D341Med (cell line): ENCODE measurements at places on chromosomes 2 and 18.

DNA sequence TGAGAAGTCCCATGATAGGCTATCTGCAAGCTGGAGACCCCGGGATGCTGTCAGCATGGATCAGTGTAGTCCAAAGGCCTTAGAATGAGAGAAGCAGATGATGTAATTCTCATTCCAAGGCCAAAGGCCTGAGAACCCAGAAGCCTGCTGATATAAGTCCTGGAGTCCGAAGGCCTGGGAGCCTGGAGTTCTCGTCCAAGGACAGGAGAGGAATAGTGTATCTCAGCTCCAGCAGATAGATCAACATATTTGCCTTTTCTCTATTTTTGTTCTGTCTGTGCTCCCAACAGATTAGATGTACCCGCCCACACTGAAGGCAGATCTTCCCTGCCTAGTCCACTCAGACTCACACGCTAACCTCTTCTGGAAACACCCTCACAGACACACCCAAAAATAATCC is 454.9 kb upstream of the CHAC2 start:
- no peak for DNase-seq

GRCh38 chr2:203893840-203894239 is 26.3 kb downstream of the CTLA4 start:
- DNase-seq: no peak

DNA sequence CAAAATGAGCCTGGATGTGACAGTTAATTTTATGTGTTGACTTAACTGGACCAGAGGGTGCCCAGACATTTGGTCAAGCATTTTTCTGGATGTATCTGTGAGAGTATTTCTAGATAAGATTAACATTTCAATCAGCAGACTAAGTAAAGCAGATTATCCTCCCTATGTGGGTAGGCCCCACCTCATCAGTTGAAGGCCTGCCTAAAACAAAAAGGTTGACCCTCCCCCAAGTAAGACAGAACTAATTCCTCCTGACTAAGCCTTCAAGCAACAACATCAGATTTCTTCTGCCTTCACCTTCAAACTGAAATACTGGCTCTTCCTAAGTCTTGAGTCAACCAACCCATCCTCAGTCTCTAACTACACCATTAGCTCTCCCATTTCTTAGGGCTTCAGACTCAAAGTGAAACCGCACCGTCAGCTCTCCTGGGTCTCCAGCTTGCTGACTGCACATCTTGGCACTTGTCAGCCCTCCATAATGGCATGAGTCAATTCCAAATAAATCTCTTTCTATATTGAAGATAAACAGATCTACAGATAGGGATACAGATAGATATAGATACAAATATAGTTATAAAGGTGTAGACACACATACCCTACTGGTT is 47.9 kb downstream of the MEMO1 start:
- DNase-seq: no peak

DNA sequence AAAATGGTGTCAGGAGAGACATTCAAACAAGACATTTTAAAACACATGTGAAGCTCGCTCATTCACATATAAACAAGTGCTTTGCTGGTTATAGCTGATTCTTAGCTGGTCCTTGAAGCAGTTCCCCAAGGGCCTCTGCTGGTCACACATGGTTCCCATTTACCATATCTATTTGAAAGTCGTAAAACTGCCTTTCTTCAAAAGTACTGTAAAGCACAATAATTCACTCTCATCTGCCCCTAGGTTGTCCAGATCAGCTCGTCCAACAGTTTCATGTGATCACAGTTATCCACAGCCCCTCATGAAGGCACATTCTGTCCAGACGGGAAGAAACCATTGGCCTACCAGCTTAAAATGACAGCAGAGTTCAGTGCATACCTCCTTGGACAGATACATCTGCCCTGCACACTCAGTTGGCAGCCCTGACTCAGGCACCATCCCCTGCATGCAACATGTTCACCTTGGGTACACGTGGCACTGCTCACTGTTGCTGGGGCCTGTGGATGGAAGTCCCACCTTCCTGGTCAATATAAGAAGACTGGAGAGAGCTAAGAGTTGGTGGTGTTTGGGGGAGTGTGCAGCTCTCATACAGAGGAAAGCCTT is 108.0 kb upstream of the HAAO start:
- DNase-seq: no peak

GRCh38 chr2:224841910-224842309 is 125.7 kb upstream of the CCDC195 start:
- DNase-seq: no peak

DNA sequence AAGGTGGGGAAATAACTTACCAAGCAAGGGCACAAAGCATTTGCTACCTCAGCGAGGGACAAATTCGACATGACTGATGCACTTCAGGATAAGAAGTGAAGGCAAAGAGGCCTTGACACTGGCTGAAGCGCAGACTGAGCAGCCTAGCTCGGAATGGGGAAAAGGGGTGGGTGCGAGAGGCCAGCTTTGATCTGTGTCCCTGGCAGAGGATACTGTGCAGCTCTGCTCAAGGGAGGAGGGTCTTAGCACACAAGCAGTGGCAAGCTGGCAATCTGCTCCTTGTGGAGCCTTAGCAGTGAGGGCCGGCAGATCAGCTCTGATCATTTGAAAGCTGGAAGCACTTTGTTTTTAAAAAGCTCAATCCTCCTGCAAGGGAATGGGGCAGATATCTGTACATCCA is 222.3 kb downstream of the ZBTB7C start:
- DNase-seq: no peak

DNA sequence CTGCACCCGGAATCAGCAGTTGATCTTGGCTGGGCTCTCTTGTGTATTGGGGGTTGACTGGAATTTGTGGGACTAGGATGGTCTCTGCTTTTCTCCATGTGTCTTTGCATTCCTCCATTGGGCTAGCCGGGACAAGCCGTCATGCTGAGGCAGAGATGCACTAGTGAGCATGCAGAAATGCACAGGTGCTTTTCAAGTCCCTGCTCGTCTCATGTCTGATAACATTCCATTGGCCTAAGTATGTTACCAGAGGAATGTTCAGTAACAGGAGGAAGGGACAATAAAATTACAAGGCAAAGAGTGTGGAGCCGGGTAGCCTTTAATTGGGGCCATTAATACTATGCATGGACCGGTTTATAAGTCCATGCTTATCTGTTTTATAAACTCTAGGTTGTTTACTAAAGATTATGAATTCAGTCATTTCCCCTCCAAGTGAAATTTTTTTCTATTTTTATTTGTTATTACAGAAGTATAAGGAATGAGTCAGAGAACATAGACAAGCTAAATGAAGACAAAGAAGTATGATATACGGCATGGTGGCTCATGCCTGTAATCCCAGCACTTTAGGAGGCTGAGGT is 24.4 kb upstream of the AAK1 start:
- DNase-seq: no peak

DNA sequence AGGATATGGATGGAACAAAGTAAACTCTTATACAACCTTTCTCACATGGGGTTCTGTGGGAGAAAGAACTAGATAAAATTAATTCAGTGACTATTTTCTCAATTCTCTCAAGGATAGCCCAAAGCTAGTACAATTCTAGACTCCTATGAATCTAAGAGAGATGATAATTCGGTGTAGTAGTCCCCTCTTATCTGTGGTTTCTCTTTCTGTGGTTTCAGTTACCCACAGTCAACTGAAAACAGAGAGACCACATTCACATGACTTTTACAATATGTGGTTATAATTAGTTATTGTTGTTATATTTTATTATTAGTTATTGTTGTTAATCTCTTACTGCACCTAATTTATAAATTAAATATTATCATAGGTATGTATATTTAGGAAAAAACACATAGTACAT is 53.5 kb upstream of the C2orf15 start:
- DNase-seq: no peak

DNA sequence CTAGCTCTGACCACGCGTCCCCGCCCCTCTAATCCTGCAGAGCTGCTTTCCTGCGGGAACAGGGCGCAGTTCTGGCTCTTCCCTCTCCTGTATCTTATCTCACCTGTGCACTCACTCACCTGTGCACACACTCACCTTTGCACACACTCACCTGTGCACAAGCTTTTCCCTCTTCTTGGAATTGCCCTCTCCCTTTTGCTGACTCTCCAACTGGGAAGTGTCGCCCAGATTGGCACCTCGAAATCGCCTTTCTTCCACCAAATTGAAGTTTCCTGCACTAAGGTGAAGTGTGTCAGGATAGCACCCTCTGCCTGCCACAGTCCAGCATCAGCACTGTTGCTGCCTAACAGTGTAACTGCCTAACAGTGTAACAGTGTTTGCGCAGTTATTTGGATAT is 566 bp upstream of the CMPK2 start:
- peak; percentile 39 for DNase-seq

DNA sequence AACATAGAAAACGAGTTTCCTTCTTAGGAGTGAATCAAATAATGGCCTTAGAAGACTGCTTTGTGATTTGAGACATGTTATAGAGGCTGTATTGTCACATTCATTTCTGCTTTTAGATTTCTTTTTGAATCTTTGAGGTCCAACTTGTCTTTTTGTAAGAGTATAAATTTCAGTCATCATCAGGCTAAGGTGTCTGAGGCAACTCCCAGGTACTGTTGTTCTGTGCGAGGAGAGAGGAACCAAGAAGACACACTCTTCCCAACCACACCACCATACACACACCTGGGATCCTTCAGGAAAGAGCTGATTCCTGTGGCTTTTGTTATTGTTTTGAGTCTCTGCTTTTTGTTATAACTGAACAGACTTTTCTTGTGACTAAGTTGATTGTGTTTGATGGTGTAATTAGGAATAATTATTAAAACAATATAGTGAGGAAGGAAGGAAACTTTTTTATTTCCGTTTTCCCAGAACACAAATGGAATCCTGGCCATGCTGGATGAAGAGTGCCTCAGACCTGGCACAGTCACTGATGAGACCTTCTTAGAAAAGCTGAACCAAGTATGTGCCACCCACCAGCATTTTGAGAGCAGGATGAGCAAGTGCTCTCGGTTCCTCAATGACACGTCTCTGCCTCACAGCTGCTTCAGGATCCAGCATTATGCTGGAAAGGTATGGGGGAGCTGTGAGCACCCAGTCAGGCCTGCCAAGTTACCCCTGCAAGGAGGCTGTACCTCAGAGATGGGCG is 140.4 kb downstream of the MYO1B start:
- no peak for DNase-seq

DNA sequence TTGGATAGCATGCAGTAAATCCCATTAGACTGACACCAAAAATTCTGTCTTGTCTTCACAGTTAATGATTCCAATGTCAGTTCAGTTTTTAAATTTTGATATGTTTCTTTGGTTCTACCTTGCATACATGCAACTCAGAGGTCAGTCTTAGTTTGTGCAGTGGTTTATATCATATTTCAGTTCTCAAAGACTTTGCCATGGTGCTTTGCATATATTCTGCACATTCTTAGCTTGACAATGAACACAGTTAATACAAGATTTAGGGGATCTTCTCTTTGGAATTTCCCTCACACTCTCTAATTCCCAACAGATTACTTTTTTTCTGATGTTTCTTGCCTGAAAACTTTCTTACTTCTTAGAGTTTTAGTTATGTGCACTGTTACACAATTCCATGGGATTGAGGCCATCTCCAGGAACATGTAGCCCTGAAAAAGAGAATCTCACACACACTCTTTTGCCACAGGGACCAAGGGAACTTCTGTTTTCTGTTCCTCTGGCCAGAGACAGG is 17.3 kb downstream of the NOL4 start:
- no peak for DNase-seq

DNA sequence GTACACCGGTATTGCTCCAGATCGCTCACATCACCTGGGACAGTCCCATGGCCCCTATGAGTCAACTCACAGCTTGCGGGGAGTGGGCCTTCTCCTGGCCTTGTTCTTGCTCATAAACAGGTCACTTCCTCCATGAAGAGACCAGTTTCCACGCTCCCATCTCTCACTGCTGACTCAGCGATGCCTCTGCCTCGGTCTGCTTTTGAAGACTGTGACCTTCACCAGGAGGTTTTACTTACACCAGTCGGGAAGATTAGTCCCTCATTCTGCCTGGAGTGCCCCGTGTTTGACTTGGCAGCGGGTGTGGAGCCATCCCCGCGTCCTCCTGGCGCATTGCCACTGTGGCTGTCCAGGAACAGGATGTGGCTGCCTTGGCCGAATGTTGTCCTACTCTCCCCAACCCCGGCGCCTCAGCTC is 159.8 kb downstream of the RHBDD1 start:
- DNase-seq: no peak

- DNase-seq: no peak
These were observed 76.6 kb downstream of the ALK start for GRCh38 chr2:29844713-29845326.

DNA sequence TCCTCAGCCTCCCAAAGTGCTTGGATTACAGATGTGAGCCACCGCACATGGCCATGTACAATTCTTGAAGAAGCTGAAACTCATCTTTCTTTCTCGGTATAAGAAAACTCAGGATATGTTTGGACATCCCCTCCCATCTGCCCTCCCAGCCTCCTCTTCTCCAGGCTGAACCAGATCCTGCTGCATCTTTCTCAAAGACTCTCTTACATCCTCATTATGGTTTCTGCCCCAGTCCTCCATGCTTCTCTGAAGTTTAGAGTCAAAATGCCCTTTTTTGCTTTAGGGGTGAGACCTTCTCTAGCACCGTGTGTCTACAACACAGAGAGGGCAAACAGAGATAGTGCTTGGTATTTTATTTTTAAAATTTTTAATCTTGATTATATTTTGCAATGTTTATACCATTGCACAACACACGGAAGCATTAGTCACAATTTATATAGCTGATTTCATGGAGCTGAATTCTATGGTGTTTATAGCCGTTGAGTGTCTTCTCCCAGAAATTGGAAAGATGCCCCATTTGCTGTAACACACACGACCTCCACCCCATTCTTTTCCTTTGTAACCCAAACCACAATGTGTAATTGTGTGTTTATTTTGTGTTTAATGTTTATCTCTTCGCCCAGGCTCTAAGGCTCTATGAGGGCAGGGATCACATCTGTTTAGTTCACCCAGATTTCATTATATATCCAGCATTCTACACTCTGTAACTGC is 206.0 kb upstream of the TNP1 start:
- DNase-seq: no peak

DNA sequence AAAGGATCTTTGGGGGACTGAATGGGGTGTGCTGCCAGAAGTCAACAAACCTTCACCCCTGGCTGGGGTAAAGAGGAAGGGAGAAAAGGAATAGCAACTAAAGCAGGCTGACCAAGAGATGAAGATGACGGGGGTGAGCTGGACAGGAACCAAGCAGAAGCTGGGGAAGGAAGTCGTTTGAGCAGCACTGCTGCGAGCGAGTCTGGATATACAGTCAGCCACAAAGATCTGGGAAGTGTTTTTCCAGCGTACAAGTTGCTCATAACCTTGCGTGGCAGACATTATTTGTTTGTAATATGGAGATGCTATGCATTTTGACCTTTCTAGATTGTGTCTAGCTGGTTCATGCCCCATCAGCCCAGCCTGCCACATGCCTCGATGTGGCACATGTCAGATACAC is 71.2 kb downstream of the EIF2AK3 start:
- no peak for DNase-seq

GRCh38 chr2:239832490-239833268 is 192.5 kb downstream of the NDUFA10 start:
- DNase-seq: peak; percentile 4

GRCh38 chr18:49178321-49178720 is 227.6 kb upstream of the SMAD7 start:
- no peak for DNase-seq

GRCh38 chr2:202122980-202123720 is 50.1 kb downstream of the KIAA2012 start:
- no peak for DNase-seq
